ENCODE measurements at places on chromosomes 3 and 15.

GRCh38 chr3:196142202-196142956 lies 60.5 kb upstream of the TFRC start:
- no peak for DNase-seq

GRCh38 chr3:49627634-49628033 lies 46.5 kb upstream of the APEH start:
- DNase-seq = no peak

DNA sequence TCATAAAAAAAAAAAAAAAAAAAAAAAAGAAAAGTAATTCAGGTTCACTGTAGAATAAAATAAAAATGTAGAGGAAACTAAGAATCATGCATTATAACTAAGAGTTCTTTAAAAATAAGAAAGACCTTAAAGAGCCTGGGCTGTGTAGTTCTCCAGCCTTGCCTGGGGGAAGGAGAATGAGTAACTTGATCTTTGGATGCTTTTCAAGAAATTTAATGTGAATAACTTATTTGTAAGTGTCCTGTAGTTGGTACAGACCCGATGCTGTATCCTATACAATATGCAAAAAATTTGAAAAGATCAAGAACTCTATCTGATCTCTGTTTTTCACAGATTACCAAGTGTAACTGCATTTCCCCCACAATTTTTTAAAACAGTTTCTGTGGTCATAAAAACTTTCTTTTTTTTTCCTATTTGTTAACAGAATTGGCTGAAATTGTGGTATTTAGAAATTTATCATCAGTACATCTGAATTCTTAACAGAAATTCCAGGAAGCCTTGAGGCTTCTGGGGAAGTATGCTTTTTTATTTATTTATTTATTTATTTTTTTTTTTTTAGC lies 195.3 kb downstream of the THRB start:
- DNase-seq = no peak

DNA sequence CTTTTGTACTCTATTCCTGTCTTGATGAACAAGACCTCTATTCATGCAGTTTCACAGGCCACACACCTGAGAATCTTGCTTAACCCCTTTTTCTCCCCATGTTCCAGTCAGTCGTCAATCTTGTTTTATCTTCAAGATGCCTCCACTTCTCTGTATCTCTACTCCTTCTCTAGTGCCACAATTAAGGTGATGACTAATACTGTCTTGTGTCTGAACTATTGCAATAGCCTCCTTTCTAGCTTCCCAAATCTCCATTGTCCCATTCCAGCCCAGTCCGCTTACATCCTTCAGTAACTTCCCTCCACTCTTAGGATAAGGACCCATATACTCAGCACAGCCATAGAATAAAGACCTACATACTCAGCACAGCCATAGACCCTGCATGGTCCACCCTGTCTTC lies 24.7 kb downstream of the CHST14 start:
- DNase-seq = no peak

DNA sequence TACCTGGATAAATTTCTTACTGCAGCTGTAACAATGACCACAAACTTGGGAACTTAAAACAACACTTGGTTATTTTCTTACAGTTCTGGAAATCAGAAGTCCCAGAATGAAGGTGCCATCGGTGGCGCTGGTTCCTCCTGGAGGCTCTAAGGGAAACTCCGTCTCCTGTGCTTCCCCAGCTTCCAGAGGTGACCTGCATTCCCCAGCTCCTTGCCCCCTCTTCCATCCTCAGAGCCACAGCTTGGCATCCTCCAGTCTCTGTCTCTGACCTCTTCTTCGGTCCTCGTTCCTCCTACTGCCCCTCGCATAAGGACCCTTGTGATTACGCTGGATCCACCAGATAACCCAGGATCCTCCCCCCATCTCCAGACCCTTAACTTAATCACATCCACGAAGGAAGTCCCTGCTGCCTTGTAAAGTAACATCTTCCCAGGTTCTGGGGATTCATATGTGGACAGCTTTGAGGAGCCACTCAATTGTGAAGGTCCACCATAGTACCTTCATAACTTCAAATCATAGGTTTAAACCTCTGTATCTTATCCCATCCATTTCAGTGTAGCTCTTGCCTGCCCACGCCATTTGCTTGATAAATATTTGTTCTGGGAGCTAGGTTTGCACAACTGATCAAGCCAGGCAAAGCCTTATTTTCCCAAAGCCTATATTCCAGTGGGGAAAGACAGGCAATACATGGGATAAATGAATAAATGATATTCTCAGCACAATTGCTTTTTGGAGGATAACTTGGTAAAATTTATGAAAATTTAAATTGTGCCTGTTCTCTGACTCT lies 34.8 kb downstream of the KLF15 start:
- DNase-seq = no peak

GRCh38 chr3:116267116-116267515 lies 178.2 kb downstream of the LSAMP start:
- no peak for DNase-seq

- no peak for DNase-seq
Measured at GRCh38 chr15:69308949-69309348, 10.2 kb downstream of the PAQR5 start.

DNA sequence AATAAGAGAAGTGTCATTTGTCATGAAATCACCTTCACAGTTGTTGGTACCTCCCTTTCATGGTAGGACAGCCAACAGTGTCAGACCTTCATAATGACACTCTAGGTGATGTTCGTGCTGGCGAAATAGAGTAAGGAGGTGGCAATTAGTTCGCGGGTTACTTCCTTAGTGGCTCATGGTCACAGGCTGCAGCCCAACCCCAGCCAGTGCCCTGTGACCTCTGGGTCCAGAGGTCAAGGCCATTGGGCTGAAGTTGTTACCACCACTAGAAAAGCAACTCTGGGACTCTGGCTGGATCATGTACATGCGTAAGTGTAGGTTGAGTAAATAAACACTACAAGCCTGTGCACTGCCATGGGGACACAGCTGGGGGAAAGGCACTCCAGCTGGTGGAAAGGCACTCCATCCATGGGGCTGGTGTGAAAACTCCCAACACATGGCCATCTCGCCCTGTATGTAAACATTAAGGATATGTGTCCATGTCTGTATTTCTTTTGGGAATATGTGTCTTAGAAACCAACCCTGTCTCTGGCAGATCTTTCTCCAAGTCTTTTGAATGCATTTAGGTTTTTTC lies 106.7 kb downstream of the RYK start:
- DNase-seq = no peak

- DNase-seq = peak; percentile 1
Measured at GRCh38 chr15:57133127-57133968, 214.9 kb downstream of the TCF12 start.

DNA sequence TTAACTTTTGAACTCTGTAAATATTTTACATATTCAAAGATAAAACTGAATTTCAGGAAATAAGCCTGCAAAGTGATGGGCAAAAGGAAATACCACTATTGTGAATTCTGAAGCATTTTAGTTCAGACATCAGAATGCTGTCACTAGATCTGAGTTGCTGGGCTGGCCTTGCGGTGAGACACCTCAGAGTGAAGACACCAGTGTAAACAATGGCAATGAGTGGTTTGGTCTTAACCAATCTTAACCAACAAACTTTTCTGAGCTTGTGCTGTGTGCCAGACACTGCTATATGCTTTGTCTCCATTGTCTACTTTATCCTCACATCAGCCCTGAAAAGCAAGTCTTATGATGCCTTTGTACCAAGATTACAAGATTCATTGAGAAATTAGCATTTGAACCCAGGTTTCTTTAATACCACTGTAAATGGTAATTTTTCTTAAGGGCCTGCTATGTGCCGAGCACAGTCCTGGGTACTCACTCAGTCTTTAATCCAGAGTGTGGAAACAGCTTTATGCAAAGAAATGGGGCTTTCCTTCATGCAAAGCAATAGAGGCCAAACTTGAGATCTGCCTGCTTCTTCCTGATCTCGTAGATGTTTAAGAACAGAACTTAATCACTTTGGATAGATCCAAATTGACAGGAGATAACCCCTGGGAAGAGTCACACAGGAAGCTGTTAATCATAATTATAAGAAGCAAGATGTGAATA lies 55.0 kb downstream of the TMEM39A start:
- no peak for DNase-seq

- DNase-seq = no peak
Measured at GRCh38 chr3:194140520-194141414, 4.8 kb downstream of the HES1 start.

DNA sequence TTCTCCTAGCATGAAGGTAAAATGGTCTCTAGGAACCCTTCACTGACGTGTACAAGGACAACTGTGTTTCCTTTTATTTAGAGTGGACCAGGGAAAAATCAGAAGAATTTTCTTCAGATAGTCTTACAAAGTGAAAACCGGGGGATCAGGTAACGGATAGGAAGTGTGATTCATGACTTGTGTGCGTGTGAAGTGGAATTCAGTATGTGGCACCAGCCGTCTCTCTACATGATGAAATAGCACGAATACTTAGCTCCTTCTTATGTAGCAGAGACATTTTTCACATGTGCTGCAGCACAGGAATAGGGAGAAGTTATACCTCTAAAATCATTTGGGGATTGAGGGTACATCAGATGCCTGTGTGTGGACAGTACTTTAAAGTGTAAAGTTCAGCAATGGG lies 159.2 kb downstream of the MEX3B start:
- DNase-seq = no peak

DNA sequence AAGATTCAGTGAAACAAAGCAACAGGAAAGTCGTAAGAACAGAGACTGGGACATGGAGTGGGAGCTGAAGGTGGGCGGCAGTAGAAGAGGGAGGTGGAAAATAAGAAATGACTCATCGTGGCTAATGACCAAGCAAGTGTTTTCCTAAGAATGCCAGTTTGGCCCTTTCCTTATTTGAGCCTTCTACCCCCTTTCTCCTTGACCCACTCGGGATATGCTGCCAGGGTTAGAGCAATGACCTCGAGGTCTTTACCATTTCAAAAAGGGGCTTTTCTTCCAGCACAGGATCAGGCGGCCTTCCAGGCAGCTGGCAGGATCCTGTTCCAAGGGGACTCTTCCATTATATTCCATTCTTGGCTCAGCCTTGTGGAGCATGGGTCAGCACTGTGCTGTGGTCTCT lies 241.1 kb downstream of the RYR3 start:
- no peak for DNase-seq

- DNase-seq = no peak
Measured at GRCh38 chr15:67037694-67038093, 27.7 kb upstream of the SMAD3 start.

- no peak for DNase-seq
Measured at GRCh38 chr3:159789017-159789416, 199.6 kb upstream of the IL12A start.

DNA sequence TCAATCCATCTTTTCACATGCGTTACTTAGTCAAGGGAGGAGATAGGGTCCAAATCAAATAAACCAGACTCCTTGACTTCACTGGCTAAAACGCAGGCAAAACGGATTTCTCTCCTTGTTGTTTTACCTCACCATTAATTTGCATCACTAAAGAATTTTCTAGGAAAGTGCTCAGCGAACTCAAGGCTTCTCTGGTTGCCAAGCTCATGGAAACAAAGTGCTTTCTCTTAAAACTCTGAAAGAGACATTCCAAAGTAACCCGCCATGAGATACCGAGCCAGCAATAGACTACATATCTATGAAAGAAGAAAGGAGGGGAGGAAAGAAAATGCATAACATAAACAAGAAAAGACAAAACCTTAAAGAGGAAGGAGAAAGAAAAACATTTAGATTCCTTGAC lies 211.7 kb upstream of the WNT5A start:
- DNase-seq = no peak

- DNase-seq = no peak
Measured at GRCh38 chr15:59501597-59501996, 63.6 kb downstream of the FAM81A start.

DNA sequence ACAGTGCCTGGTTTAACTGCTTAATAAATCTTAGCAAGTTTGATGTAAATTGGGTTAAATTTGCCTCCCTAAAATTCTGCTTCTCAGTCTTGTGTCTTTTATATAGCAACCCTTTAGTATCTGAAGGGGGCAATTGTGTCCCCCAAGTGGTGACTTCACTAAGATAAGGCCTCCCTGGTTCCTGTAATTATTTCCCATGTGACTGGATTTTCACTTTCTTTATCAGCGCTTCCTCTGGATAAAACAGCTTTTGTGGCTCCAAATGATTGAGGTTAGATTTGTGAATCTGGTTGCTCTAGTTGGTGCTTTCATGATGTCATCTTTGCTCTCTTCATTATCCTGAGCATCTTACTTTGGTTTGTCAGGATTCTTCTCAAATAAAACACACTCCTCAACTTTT lies 334.3 kb upstream of the CTDSPL start:
- no peak for DNase-seq

- no peak for DNase-seq
Measured at GRCh38 chr15:44084171-44084570, 110.9 kb downstream of the FRMD5 start.
